ENCODE measurements at places on chromosomes 1 and 21.

GRCh38 chr1:211527006-211527405, 35.0 kb upstream of the RD3 start:
- DNase-seq: no peak

DNA sequence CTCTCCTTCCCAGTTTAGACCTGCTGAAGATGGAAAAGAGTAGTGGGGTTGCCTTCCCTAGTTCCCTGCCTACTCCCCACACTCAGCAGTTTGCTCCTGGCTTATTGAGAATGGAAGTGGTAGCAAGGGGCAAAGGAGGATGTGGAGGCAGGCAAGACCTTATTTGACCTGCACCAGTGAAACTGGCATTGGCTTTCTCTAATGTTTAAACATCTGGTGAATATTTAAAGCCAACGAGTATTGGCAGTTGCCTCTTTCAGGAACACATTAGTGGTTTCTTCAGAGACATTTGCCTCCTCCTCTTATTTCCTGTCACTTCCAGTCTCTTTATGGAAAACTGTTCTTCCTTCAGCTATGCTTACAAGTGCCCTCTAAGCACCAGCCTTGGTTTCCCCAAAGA, 62.4 kb upstream of the VAV3 start:
- no peak for DNase-seq

DNA sequence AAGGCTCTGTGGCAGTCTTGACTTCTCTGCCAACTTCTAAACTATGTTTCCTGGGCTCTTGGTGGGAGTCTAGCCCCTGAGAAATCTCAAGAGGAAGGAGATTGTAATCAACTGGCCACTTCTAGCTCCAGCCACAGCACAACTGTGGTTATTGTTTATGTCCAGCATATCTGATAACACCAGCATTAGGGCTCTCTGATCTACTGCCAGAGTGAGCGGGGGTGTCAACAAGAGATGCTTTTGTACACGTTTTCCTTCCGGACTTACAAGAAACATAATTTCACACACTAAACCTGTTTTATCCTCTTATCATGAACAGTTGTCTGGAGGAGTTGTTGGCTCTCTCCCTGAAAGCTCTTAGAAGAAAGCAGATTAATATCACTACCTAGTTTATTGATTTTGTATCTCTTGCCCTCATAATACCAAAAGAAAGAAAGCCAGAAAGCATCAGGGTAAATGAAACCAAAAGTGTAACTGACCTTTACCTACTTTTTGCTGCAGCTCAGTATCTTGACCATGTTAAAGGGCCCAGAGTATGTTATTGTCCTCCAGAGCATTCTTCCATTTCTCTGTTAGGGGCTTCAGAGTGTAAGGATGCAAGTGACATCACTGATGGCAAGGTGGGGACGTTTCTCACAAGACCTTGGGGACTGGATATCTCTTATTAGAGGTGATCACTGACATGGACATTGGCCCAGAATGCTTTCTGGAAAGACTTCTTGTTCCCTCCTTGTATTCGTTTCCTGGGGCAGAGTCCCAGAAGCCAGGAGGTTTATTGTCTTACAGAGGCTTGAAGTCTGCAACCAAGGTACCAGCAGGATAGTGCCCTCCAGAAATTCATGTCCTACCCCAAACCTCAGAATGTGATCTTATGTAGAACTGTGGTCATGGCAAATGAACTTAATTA, 9.6 kb upstream of the SH2D1B start:
- no peak for DNase-seq

GRCh38 chr1:160105155-160105554, 6.7 kb upstream of the IGSF8 start:
- DNase-seq: no peak

- DNase-seq: no peak
These were observed at the start of gene LRRC42 for GRCh38 chr1:53946252-53947171. Gene LRRC42 (plus strand): TSS chr1:53946350. CDS start chr1:53952000, 5,650 bp downstream.
